ENCODE measurements at places on chromosomes 16 and 17.

DNA sequence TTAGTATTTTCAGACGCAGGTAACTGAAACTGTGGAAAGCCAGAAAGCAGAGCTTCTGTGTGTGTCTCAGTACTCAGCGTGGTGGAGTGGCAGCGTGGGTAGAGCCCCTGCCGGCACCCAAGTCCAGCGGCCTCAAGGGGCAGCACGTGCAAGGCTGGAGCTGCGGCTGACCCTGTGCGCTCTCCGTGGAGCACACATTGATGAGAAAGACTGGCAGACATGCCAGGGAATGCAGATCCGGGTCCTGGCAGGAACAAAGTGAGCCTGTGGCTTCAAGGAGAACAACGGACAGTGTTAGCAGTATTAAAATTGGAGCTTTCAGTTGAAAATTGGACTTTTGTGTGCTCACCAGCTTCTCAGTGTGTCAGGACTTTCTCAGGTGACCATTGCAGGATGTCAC lies 23.3 kb downstream of the ZC3H18 start:
- no peak for DNase-seq

- DNase-seq: peak; percentile 94
These were observed at the start of gene ATXN1L for GRCh38 chr16:71845639-71846430. TSS of gene ATXN1L (plus strand) at chr16:71845976. CDS start at chr16:71849741, 3,765 bp downstream.

DNA sequence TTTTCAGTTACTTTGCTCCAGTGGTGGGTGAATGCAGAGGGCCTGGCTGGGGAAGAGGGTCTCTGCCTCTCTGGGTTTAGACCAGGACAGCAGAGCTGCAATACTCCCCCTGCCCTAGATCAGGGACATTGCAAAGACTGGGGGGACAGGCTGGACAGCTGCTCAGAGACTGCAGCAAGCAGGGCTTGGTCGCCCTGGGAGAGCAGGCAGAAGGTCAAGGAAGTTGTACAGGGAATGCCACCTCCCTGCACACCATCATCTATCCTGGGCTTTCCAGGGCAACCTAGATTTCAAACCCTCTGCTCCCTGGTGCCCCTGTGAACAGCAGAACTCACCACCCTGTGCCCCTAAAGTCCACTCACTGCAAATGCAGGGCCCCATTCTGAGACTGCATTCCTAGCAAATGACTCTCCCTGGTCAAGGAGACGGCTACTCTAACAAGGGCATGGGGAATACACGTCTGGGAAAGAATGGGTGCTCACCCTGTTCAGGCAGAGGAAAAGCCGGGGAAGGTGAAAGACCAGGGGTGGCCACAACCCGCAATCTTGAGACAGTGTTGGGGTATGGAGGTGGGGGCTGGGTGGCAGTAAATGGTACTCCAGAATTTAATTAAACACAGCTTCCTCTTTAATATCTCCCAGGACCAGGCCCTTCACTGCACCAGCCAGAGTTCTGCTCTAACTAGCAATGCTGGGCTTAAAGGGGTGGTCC lies 1.0 kb downstream of the KIFC3 start:
- DNase-seq: no peak

DNA sequence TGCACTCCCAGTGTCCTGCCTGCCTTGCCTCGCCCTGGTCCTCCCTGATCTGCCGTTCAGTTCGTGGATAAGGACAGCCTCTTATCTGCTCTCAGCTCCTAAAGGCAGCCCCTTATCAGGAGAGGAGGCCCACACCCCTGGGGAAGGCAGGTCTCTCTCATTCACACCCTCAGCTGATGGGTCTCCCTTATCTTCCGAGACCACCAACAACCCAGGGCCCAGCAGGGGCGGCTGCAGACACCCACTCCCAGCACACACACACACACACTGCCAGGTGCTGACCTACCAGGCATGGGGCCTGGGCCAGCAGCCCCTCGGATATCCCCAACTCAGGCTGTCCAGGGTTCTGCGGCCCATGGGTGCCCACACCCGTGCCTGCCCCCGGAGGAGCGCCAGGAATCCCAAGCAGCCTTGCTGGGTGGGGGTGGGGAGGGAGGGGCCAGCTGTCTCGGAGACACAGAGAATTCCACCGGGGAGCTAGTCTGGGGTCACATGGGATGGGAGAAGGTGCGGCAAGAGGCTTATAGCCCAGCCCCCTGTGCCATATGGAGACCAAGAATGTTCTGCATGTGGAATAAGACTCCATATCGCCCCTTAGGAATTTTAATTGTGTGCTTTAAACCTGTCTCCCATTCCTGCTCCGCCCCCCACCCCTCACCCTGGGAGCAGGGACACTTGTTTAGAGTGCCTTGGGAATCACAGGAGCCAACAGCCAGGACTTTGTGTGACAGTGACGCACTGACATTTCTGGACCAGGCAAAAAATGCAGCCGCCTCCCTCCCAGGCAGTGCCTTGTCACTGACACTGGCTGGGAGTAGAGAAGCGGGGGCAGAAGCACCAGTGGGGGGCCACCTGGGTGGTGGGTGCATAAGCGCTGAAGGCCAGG lies 41.9 kb upstream of the EMP2 start:
- DNase-seq: no peak

DNA sequence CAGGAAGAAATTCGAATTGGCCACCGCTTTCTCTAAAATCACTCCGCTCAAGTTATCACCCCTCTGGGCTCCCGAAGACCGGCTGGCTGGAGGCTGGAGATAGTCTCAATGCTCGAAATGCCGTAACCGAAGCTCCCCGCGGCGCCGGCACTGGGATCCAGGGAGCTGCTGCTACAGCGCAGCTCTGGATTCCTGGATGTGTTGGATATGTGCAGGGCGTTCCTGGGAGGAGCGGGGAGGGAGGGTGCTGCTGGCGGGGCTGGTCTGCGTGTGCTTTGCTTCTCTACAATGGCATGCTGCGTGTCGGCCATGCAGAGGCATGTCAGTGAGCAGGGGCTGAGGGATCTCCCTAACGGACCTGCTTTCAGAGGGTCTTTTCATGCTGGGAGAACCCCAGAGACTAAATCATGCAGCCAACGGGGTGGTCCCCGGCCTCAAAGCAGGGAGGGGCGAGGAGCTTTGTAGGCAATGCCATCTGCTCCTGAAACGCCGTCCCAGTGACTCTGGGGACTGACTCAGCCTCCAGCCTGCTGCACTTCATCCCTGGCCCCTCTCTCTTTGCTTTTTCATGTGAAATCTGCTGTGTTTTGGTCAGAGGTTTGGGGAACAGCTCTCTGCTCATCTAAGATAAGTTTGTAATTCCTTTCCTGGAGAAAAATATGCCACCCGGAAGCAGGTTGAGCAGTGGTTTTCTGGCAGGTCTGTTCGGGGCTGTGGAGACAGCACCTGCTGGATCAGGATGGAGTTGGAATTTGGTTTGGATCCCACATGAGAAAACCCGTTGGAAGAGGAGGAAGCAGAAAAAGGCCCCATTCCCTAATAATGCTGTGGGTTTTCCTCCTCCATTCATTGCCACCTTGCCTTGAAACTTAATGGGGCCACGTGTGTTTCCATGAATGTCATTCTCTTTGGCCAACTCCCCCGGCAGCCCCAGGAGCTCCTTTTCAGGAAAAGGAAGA lies 311.4 kb downstream of the SEC14L1 start:
- DNase-seq: no peak

- DNase-seq: no peak
These were observed 9.4 kb downstream of the CYBC1 start for GRCh38 chr17:82440991-82441627.

DNA sequence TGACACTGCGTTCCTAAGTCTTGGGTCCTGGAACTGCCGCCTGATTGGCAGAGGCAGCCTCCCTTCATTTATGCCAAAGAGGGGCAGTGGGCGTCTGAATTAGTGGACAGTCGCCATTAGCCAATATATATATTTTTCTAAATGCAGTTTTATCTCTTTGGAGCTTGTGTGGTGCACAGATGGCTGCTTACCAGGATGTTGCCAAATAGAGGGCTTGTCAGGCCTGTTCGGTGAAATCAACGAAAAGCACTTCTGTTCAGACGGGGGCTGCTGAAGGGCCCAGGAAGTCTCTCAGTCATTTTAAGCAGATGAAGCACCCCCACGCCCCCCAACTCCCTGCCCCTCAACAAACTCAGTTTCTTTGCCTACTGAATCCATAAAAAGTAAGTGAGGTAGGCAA lies 66.0 kb downstream of the RAP1GAP2 start:
- DNase-seq: no peak

GRCh38 chr17:58235821-58236220 lies 2.6 kb upstream of the LPO start:
- DNase-seq: no peak

GRCh38 chr16:54783226-54783625 lies 147.4 kb upstream of the IRX5 start:
- no peak for DNase-seq

DNA sequence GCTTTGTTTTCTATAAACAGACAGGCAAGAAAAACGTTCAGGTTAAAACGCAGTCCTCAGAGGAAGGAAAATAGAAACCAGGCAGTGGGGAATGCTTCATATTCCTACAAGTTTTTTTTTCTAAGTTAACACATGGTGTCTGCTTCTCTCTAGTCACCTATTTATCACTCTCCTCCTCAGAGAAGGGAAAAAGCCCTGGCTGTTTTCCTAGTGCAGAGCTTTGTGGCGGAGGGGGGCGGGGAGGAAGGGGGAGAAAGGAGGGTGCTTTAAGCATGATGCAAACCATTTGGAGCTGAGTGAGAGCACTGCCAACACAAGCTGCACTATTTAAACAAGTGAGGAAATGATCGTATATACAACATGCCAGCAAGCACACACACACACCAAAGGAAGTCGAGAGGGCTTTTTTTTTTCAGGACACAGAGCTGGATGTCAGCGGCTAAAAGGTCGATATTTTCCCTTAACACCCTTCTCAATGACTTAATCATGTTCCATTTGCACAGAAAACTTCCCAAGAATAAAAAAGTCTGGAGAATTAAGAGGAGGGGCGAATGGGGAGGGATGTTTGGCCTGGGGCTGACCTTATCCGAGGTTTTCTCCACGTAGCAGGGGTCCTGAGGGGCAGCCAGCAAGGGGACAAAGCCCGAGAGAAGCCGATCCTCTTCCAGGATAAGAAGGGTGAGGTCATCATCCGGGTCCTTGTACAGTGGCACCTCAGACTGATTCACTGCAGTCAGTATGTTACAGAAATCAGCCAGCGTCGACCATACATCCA lies 117.4 kb downstream of the HIC1 start:
- no peak for DNase-seq

- DNase-seq: no peak
These were observed 418.0 kb upstream of the HSBP1 start for GRCh38 chr16:83389751-83390150.

- no peak for DNase-seq
These were observed 18.2 kb upstream of the RSL1D1 start for GRCh38 chr16:11869353-11870228.

Measured in CD4-positive, alpha-beta memory T cell (primary cell).